Stimulated activated CD4-positive, alpha-beta T cell treated with anti-CD3 and anti-CD28 coated beads, Interleukin-12 subunit alpha, Interleukin-12 subunit beta, amount 100 ng/mL, for 24 hours (primary cell): ENCODE measurements at places on chromosomes 6 and 20.

DNA sequence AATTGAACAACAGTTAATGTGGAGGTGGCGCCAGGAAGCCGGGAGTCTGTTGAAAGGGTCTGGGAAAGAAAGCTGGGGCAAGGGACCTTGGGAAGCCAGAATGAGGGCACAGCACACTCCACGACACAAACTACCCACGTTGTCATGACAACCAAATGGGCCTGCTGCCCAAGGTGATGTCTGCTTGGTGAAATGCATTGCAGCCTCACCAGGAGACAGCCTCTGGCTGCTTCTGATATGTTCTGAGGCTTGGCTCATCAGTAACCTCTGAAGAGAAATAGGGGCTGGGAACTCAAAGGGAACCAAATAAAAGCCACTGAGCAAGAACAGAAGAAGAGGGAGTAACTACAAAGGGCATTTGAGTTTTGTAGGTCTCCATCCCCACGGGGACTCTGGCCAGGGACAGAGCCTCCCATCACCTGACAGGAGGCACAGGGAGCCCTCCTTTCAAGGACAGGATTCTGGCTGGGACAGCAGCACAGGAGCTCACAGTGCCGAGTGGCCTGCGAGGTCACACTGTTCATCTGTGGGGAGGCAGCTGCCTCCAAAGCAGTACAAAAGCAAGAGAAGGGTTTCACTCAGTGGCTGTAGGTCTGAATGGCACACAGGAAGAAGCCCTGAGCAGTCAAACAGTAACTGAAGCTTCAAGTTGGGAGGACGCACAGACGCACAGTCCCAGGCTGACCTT, 44.6 kb upstream of the KCNK16 start:
- DNase-seq: no peak

DNA sequence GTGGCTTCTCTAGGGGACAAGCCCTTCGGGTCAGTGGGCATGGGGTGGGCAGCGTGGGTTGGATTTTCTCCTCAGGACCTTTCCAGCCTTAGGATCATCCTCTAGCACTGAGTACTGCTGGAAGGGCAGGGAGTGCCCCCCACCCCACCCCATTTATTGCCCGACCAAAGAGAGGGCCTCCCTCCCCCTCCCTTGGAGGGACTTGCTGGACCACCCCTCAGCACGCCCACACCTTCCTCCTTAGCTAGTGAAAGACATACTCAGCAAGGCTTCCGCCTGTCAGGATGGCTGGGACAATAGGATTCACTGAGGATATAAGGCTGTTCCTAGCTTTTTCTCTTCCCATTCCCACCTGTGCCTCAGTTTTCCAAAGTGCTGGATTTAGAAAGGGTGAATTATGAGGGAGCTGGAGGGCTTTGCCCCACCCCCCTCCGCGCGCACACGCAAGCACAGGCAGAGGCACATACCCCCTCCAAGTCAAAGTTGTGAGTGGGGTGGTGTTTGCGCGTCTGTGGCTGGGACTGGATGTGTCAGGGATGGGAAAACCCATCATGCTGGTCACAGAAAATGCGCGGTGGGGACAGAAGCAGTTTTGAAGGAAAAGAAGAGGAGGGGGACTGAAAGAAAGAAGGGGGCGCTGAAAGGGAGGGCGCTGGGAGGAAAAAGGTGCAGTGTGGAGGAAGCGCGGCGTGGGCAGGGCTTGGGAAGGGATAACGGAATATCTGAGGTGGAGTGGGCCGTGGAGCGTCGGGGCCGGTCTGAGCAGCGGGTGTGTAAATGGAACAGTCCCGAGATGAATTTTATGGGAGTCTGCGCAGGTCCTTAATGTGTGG, 693 bp upstream of the SLC29A1 start:
- no peak for DNase-seq

GRCh38 chr20:16095226-16095625, 478.0 kb downstream of the KIF16B start:
- DNase-seq: no peak

- DNase-seq: no peak
Measured at GRCh38 chr6:90229331-90230010, 67.2 kb downstream of the BACH2 start.

GRCh38 chr20:43537921-43538877, 20.6 kb upstream of the SGK2 start:
- DNase-seq: no peak

- no peak for DNase-seq
Measured at GRCh38 chr20:32536851-32537656, 48.1 kb downstream of the NOL4L start.

- DNase-seq: no peak
Measured at GRCh38 chr6:125251516-125252220, 50.1 kb downstream of the HDDC2 start.

DNA sequence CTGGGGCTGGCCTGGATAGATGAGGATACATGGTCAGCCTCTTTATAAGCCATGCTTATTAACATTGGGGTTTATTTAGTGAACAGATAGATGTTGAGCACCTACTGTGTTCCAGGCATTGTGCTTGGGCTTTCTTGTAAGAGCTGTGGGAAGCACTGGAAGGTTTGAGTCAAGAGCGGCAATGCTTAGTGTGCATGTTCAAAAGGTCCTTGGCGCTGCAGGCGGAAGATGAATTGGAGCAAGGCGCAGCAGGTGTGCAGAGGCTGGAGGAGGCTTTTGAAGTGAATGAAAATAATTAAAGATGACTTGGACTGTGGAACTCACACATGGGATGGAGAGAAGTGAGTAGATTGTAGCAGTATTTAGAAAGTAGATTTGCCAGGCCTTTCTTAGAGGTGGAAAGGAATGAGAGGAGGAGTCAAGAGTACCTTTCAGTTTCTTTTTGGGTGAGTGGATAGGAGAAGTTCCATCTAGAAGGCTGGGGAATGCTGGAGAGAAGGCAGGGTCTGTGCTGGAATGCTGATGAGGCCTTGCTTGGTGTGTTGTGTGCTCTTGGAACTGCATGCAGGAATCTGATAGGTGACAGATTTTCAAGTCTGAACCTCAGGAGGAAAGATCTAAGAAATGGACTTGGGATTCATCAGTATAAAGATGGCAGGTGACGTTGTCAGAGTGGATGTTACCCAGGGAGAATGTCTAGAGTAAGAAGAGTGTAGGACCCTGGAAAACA, 26.4 kb downstream of the SNX9 start:
- no peak for DNase-seq

DNA sequence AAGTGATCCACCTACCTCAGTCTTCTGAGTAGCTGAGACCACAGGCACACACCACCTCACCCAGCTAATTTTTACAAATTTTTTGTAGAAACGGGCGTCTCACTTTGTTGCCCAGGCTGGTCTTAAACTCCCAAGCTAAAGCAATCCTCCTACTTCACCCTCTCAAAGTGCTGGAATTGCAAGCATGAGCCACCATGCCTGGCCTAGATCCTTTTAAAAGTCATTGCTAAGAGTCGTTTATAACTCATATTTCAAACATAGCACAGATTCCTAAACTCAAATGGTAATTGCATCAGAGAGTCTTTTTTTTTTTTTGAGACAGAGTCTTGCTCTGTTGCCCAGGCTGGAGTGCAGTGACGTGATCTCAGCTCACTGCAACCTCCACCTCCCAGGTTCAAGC, 7.7 kb upstream of the SAMHD1 start:
- no peak for DNase-seq

DNA sequence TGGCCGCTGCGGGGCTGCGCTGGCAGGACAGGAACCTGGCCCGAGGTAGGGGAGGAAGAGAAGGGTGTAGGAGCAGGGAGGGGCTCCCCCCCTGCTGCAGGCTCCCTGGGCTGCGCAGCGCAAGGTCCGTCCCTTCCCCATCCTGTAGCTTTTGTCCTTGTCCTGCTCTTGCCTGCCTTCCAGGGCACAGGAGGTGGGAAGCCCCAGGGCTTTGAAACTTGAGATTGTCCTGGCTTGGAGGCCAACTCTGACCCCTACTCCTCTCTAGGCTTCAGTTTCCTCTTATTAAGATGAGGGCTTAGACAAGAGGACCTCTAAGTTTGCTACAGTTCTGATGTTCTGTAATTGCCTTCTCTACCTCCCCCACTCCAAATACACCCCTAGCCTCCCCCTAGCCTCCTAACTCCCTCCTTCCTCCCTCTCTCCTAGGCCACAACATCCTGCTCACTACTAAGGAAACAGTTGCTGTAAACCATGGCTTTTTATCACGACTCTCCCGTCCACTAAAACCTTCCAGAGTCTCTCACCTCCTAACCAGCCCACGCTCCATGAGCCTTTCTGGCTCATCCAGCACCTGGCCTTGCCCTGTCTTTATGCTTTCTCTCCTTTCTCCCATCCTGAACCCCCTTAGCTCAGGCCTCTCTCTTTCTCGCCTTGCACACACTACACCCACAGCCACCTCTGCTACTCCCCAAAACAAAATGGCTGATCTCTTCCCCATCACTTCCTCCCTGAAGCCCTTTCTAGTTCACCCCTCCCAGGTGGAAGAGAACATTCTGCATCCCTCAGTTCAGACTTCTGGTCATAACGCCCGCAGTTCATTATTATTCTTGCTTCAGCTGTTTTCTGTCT, 10.2 kb downstream of the UNC5CL start:
- DNase-seq: no peak

DNA sequence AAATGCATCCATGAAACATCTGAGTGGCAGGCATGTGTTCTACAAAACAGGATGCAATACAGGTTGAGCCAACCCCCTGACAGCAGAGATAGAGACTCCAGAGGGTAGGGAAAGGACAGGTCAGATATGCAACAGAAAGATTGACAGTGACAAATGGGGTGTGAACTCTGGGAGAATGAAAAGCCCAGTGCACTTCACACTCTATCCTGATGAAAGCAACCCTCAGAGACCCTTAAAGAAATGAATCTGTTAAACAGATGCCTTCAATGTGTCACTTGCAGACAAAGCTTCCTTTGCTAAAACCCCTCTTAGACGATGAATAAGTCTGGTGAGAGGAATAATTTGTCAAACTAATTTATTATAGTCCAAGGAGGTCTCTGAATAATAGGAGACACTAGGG, 89.9 kb downstream of the RFPL4B start:
- DNase-seq: no peak

DNA sequence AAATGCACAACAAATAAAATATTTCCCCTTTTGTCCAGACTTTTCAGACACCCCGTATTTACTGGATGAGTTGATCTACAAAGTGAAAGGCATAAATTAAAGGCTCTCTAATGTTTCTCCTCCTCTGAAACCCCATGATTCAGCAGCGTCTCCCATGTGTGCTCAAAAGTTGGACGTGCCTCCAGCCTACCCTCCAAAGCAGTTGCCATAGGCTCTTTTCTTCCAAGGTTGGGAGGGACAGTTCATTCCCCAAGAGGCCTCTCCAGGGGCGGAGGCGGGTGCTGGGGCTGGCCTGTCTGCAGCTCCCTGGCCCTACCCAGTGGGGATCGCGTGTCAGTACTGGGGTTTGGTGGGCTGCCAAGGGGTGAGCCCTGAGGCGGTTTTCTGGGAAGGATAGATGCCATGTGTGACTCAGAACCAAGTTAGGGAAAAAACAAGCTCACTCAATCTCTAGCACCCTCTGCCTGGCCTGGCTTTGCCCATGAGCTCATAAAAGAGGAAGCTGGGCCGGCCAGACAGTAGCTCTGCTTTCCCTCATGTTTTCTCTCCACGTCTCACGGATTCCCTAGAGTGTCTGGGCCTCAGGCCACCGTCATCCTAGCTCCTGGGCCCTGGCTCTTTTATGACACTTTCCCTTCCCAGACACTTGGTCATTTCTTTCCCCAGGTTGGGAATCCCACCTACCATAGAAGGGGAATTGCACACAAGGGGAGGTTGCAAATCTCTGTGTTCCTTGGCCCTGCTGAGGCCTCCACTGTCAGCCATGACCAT, 8.0 kb upstream of the IER3 start:
- DNase-seq: no peak

GRCh38 chr6:7268816-7269555, 44.0 kb downstream of the SSR1 start:
- DNase-seq: no peak

DNA sequence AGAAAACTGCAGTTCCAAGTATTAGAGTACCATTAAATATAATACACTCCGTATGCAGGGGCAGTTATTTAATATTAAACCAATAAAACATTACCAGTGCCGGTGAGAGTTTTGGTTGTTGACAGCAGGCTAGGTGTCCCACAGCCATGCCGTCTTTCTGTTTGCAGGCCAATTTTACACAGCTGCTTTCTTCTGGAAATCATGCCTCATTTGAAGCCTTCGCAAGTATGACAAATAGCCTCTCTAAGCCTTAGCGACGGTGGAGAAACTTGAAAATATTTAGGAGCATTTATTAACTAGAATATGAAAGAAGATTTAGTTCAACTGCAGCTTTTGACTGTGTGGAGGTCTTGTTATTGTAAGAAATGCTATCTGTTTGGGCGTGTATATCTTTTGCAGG, 226.0 kb downstream of the BMP2 start:
- DNase-seq: no peak

DNA sequence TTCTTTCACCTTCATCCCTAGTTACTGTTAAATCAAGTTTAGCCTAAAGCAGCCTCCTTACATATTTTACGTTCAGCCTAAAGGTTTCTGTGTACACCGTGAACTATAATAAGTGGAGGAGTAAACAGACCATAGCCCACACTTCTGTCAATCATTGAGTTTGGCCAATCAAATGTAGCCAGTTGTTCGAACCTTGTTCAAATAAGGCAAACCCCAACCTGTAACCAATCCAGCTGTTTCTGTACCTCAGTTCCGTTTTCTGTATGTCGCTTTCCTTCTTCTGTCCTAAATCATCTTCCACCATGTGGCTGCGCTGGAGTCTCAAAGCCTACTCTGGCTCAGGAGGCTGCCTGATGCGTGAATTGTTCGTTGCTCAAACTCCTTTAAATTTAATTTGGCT, 1.8 kb upstream of the FBXO30 start:
- no peak for DNase-seq
